ENCODE measurements at places on chromosomes 3 and 15. TPM values are rescaled to one million over a fixed set of nuclear protein-coding genes. Genes with fewer than 3 reads are reported as not detected.

The CFAP91 gene
- total RNA-seq: not detected

The ATP10A gene
- total RNA-seq: 58.9 TPM

The CCDC39 gene
- total RNA-seq: not detected

The PATL2 gene
- total RNA-seq: 27.4 TPM

The PCOLCE2 gene
- total RNA-seq: not detected

The SERPINI2 gene
- total RNA-seq: not detected

The WNT5A gene
- total RNA-seq: not detected

The CPLX3 gene
- not detected for total RNA-seq

The ADAMTS9 gene
- not detected for total RNA-seq

The SPINK8 gene
- total RNA-seq: not detected

The PRRT3 gene
- total RNA-seq: 5.5 TPM

The ARIH2 gene
- total RNA-seq: 112 TPM

The TRIM59 gene
- 51.2 TPM for total RNA-seq

The ITIH1 gene
- not detected for total RNA-seq

The CLEC3B gene
- total RNA-seq: 0.29 TPM

The APOD gene
- not detected for total RNA-seq

The GASK1A gene
- not detected for total RNA-seq

The SERINC4 gene
- total RNA-seq: 0.39 TPM

The SOX14 gene
- total RNA-seq: not detected

The MB21D2 gene
- total RNA-seq: 6.5 TPM

The CLDN18 gene
- total RNA-seq: not detected

The WNT7A gene
- not detected for total RNA-seq

The HTR3E gene
- not detected for total RNA-seq

The ADGRG7 gene
- 26.5 TPM for total RNA-seq

The PRSS50 gene
- total RNA-seq: not detected

The PRTG gene
- total RNA-seq: not detected

The PPARG gene
- total RNA-seq: not detected

The CACNA1D gene
- total RNA-seq: 0.32 TPM

The CD276 gene
- not detected for total RNA-seq

The OR5AC2 gene
- total RNA-seq: not detected

The HRH1 gene
- total RNA-seq: 0.29 TPM

The PPP1R14D gene
- not detected for total RNA-seq

The CFAP92 gene
- 0.26 TPM for total RNA-seq

The C2CD4A gene
- total RNA-seq: not detected

The TMEM207 gene
- total RNA-seq: not detected

The SLC51B gene
- not detected for total RNA-seq

The OR5K2 gene
- not detected for total RNA-seq

The NR2E3 gene
- not detected for total RNA-seq

The DUOXA1 gene
- total RNA-seq: not detected

The FBXL22 gene
- 1.4 TPM for total RNA-seq

The CORO2B gene
- total RNA-seq: not detected

The CADM2 gene
- 0.29 TPM for total RNA-seq

The CPNE9 gene
- total RNA-seq: not detected

The TEX55 gene
- not detected for total RNA-seq

The SLC28A2 gene
- total RNA-seq: not detected

The CLDN16 gene
- total RNA-seq: not detected

The SLC51A gene
- not detected for total RNA-seq

The GDPGP1 gene
- total RNA-seq: 12.1 TPM

The TMEM158 gene
- 0.13 TPM for total RNA-seq

The ASB14 gene
- total RNA-seq: not detected

The ACTR8 gene
- total RNA-seq: 29.2 TPM

The ARPP19 gene
- 182 TPM for total RNA-seq

The IGF2BP2 gene
- 0.32 TPM for total RNA-seq

The RETNLB gene
- not detected for total RNA-seq

The GOLGA8G gene
- total RNA-seq: not detected

The GOLGA6L4 gene
- 0.99 TPM for total RNA-seq

The LMOD3 gene
- not detected for total RNA-seq

The CA12 gene
- total RNA-seq: not detected

Data from activated CD8-positive, alpha-beta T cell treated with anti-CD3 and anti-CD28 coated beads, Interleukin-2, amount 10 ng/mL, durations not matched to agents 7 days and 5 days (primary cell).